ENCODE measurements at places on chromosomes 2 and 18. TPM values are rescaled to one million over a fixed set of nuclear protein-coding genes. Genes with fewer than 3 reads are reported as not detected.

The ZNF512 gene
- total RNA-seq = 65.2 TPM

The C2orf92 gene
- total RNA-seq = 23.1 TPM

The SPATA3 gene
- not detected for total RNA-seq

- no peak for DNase-seq
Observed at GRCh38 chr2:238216651-238217184, 13.2 kb upstream of the ILKAP start.

- no peak for DNase-seq
Observed at GRCh38 chr2:10722252-10722825, 909 bp downstream of the ATP6V1C2 start.

GRCh38 chr2:238936162-238937052, 88.5 kb downstream of the TWIST2 start:
- no peak for DNase-seq

DNA sequence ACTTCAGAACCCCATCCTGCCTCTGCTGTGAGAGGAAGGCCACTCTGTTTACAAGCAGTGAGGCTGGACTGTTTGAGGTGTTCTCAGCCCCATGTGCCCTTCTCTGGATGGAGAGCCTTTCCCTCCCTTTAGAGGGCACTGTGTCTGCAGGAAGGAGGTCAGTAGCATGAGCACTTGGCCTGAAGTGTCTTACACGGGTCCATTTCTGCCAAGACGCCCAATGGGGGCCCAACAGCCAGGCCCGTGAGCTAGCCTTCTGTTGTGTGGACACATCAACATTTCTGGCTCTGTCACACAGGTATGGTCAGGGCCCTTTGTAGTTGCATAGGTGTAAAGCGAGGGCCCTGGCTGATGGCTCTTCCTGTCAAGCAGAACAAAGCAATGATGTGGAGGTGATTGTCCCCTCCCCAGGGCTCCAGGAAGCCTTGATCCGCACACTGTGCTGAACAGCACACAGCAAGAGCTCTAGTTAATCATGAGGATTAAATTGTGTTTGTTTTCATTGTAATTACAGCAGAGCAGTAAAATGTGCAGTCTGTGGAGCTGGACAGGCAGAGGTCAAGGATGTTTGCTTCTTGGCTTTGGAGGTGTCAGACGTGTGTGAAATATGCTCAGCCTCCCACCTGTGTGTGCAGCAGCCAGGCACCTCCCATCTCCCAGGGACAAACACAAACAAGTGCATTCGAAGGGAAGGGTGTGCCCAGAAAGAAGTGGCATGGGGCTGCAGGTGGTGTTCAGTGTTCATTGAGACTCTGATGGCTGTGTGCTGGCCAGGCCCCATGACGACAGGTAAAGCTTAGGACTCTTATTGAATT, 132.1 kb downstream of the SH3RF3 start:
- no peak for DNase-seq

DNA sequence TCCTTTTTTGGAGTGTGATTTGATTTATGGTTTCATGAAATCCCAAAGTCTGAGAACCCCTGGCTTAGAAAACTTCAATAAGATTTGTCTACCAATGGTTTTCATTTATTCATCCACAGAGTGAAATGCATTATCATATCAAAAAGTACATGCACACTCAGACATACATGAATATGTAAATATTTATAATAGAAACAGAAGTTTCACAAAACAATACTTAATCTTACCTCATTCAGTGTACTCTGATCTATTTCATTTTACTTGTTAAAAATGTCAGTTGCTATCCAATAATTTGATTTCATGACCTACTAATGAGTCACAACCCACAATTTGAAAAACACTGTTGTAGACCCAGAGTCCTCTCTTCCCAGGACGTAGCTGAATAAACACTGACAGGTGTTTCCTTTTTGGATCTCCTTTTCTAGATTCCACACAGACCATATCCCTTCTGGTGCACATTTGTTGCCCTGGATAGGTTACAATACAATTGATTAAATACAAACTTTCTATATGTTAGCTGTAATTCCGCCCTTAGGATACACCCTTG, 10.4 kb upstream of the CAVIN2 start:
- no peak for DNase-seq

- DNase-seq = no peak
Observed at GRCh38 chr2:191845248-191845715, 1.6 kb downstream of the CAVIN2 start.

DNA sequence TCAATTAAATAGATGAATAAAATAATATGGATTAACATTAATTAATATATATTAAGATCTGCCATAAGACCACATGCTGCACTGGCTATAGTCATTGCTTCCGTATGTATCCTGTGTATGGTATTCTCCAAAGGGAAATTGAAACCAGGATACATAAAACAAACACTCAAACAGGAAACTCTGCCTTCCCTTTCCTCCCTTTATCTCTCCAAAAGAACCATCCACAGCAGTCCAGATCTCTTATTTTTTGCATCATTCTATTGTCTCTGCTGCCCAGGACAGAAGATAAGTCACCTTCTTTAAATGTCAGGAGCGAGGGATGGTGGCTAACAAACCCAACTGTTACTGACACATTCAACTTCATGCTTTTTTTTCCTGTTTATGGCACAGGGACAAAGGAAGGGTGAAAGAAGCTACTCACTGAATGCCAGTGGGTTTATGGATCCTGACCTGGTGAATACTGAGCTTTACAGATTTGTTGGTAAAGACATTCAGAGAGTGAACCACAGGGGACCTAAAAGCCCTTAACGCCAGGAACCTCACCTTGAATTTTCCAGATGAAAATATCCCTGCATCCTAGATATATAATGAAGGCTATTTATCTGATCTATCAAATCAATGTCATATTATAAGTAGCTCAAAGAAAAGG, 67.5 kb downstream of the CSRNP3 start:
- no peak for DNase-seq

DNA sequence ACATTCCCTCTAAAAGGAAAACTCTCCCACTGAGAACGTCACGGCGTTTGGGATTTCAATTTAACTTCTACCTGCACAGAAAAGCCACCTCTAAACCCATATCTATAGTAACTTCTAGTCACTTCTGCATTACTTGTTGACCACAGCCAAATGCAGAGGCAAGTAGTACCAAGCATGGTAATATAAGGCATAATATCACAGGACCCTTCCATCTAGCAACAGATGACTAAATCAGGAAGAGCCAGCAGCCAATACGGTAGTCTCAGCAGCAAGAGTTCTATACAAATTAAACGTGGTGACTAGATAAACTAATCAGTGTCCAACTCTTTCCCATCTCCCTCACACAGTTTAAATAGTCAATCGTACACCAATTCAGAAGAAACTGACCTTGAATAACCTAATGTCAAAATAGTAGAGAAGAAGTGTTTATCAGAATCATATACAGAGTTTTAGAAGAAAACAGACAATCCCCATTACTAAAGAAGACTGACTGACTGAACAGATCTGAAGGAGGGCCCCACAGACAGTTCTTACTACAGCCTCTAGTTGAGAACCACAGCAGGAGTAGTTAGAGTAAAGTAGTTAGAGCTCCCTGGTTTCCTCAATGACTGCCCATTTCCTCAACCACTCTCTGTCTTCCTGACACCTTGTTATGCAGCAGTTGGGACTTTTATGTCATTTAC, 30.0 kb downstream of the MEMO1 start:
- peak; percentile 85 for DNase-seq

DNA sequence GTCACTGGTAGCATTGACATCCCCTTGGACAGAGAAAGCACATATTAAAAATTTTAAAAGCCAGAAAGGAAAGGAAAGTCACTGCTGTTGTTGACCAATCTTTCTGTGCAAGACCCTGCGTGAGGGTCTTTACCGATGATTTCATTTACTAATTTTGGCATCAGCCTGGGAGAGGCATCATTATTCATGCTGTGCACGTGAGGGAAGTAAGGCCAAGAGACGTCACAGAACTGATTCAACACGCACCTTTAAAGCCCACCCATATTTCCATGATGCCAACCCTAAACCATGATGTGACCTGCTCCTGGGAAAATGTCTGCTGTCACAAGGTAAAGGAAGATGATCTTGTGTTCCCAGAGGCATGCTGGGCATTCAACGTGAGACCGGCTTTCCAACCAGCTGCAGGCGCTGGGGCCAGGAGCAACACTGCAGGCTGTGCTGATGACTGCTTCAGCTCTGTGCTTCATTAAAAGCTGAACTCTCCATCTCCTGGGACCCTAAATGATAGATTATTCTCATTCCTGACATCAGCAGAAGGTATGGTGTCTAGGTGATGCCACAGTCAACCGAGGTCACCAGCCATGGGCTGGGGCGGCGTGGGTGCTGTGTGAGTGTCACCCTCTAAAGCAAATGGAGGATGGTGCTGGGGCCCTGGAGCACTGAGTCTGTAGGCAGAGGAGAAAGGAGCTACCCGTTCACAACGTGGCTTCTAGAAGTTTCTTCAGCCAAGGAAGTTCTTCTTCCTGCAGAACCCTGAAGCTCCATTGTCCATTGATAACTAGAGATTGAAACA, 53.9 kb downstream of the TMEM18 start:
- no peak for DNase-seq

DNA sequence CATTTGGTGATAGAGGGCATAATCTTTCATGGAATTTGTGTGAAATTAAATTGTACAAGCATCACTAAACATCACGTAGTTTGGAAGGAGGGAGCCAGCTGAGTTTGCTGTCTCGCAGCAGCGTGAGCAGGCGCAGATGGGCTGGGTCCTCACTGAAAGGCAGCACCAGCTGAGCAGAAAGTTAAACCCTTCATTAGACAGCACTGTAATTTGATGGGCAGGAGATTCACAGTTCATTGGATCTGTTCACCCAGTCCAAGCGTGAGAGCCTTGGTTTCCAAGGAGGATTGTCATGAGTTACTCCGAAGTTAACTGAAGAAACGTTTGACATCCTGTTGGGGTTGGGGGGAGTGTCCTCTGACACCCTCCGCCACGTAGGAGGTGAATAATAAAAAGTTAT, 89.8 kb upstream of the NFATC1 start:
- DNase-seq = no peak
